ENCODE measurements at places on chromosomes 5 and 9.

DNA sequence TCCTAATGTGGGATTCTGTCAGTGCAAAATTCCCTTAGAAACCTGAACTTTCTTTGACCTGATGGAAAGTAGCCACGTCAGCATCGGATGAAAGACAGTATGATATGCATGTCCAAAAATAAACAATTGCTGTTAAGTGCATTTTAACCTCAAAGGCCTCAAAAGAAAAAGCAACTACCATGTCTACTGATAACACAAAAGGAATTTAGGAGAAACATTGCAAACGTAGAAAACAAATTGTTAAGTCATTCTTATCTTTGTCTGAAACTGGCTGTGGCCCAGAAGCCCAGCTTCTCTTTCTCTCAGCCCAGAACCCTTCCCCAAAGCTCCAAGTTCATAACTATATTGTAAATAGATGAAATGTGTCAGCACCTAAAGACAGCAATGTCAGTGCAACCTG, 11.1 kb upstream of the LHFPL2 start:
- no peak for DNase-seq

DNA sequence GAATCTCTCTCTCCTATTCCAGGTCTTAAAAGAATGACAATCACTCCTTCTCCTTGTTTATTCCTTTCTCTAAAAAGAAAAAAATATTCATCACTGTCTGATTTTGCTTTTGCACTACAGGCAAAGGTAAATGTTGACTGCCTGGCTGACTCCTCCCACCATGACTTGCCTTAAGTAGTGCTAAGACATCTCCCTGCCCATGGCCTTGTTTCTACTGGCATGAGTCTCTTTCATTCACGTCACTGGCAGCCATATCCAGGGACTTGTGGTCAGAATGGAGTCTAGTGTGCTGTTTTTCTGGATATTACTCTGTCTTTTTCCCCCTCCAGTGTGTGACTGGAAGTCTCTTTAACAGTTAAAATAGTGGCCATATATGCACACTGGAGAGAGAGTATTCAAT, 522.9 kb upstream of the DAB2 start:
- DNase-seq, result no peak

GRCh38 chr5:146720107-146720506, 158.4 kb downstream of the PPP2R2B start:
- DNase-seq, result no peak

GRCh38 chr9:79501546-79501945, 70.2 kb upstream of the TLE4 start:
- no peak for DNase-seq
